ENCODE measurements at places on chromosomes 2 and 18. TPM values are rescaled to one million over a fixed set of nuclear protein-coding genes. Genes with fewer than 3 reads are reported as not detected.

DNA sequence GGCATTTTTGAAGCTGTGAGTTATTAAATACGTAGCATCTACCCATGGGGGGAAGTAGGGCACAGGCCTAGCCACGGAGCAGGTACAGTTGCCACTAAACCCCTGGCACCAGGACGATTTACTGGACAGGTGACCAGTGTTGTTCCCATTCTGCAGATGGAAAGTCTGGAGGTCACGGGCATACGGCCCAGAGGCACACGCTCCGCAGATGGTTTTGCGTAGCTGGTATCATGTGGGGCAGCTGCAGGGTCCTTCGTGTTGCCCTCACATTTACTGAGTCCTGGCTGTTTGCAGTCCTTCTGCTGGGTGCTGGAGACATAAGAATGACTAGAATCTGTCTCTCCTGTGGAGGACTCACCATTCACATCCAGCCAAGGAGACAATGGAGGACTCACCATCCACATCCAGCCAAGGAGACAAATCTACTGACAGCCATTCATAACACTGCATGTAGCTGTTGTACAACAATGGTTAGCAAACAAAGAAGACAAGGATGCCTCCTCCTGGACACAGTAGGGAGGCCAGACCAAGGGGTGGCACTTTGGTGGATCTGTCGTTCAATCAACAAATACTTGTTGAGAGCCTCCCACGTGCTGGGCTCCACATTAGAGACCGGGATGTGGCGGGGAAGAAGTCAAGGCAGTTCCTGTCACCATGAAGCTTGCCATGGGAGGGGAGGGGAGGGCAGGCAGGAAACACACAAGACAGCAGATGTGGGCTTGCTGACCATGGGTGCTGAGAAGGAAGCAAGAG is 24.9 kb downstream of the TWIST2 start:
- H3K27ac ChIP-seq = no peak overlapping the region
- H3K27me3 ChIP-seq = peaks cover 9% of the 10 kb centered on the region
- no peak for DNase-seq
- no peak overlapping the region for H3K4me3 ChIP-seq

DNA sequence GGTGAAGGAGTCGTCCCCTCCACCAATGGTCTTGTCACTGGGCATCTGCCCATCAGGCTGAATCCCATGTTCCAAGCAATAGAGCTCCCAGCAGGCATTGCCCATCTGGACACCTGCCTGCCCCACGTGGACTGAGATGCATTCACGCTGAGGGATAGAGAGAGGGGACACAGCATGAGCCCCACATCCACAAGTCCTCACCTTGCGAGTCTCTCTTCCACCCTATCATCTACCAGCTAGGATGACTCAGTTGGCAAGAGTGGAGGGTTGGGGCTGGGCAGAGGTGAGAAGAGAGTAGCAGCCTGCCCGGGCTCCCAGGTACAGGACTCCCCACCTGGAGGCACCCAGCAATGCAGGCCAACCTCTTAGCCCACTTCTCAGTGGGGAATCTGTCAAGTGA is 959 bp upstream of the TUBA4B start:
- H3K27ac ChIP-seq = peak overlapping the region; percentile 93
- H3K4me3 ChIP-seq = peak overlapping the region; percentile 89
- peaks cover 71% of the 10 kb centered on the region for H3K4me1 ChIP-seq

DNA sequence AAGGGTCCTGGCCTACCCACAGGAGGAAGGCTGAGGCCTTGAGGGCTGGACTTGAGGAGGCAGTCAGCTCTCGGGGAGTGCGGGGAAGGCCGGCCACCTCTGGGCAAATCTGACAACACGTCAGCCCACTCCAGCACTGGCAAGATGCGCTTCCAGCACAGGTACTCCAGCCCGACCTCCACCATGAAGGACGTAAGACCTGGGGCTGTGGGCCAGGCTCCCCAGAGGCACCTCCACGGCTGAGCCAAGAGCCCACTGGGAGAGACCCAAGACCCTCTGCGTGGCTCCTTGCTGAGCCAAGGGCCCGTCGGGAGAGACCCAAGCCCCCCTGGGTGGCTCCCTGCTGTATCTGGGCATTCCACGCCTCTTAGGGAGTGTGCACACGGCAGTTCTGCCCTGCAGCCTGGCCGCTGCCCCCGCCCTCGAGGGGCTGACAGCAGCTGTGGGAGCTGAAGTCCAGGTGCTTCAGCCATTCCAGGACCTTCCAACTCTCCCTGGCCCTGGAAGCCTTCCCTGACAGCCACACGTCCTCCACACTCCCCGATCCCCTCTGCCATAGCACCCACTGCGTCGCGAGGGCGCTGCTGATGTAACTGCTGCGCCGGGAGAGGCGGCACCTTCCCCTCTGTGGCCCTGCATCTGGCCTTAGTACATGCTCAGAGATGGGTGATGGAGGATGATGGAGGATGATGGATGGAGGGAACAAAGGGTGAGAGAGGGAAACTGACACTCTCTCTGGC is 50.2 kb downstream of the BIN1 start:
- H3K4me1 ChIP-seq = no peaks in the 10 kb centered on the region
- H3K27me3 ChIP-seq = no peaks in the 10 kb centered on the region
- no peak overlapping the region for H3K4me3 ChIP-seq
- H3K27ac ChIP-seq = no peak overlapping the region

The CSRNP3 gene
- total RNA-seq = not detected

- H3K27ac ChIP-seq = no peak overlapping the region
- peaks cover 7% of the 10 kb centered on the region for H3K36me3 ChIP-seq
- H3K4me1 ChIP-seq = peaks cover 54% of the 10 kb centered on the region
- no peak for DNase-seq
- H3K4me3 ChIP-seq = no peak overlapping the region
Measured at GRCh38 chr2:221568299-221568698, 3.8 kb downstream of the EPHA4 start.

- DNase-seq = no peak
- H3K4me3 ChIP-seq = no peak overlapping the region
- H3K36me3 ChIP-seq = no peaks in the 10 kb centered on the region
- no peak overlapping the region for H3K27ac ChIP-seq
Measured at GRCh38 chr2:134667541-134667940, 51.3 kb downstream of the TMEM163 start.

- no peak for DNase-seq
- H3K4me1 ChIP-seq = no peaks in the 10 kb centered on the region
- no peak overlapping the region for H3K4me3 ChIP-seq
- H3K27me3 ChIP-seq = no peaks in the 10 kb centered on the region
- no peak overlapping the region for H3K27ac ChIP-seq
Measured at GRCh38 chr2:219133976-219134375, 26.6 kb downstream of the NHEJ1 start.

DNA sequence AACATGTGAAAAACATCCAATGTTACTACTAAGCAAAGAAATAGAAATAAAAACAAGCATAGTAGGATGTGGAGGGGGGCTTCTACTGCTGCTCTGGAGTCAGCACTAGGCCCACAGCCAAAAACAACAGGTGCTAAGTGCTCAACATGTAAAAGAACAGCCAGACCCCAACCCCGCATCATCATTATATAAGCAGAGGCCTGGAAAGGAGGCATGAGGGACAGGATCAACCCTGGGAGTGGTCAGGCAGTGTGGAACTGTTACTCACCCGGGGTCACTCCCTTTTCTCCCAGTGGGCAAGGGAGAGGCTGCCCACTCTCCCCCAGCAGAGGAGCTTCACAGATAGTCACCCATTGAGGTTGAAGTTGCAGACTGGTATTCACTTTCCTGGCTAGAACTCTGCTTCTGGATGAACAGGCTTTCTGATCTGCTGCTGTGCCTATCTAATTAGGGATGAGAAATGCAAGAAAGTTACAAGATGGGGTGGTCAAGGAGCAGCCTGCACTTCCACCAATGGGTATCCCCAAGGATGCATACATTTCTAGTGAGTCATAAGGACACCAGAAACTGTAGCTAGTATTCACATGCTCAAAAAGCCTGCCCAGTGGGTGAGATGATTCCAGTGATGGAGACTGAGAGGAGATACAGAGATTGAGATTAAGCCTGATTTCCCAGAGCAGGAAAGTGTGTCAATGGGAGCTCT is 480.1 kb upstream of the TCF4 start:
- H3K4me1 ChIP-seq = no peaks in the 10 kb centered on the region
- no peak overlapping the region for H3K27ac ChIP-seq
- H3K27me3 ChIP-seq = no peaks in the 10 kb centered on the region
- H3K36me3 ChIP-seq = no peaks in the 10 kb centered on the region
- DNase-seq = no peak

DNA sequence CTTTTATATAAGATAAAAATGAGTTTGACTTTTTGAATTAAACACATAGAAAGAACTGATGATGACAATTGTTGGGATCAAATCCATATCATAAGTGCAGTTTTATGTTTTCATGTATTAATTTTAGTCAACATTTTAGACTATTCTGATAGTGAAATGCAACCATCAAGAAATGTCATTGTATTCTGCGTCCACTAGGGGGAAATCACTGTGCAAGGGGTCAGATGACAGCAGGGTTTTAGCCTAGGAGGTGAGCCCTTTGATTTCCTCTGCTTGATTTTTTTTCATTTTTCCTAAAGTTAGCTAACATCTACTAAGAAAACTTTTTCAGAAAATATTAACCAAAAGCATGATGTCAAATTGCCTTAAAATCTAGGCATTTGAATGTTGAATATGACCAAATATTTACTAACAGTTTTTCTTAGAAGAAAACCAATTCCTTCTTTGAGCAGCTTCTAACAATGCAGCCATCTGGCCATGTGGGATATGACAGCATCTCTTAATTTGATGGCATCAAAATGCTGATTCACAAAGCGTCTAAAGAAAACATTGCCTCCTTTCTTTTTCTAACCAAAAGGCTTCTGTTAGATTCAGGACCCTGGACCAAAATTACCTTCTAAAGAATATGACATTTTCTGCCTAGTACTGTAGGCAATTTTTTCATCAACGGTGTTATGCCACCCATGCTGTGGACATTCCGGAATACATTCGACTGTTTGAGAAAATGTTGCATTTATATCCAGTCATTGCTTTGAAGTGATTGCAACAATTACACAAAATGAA is 141.5 kb downstream of the SPHKAP start:
- H3K4me3 ChIP-seq = no peak overlapping the region
- no peak for DNase-seq
- no peak overlapping the region for H3K27ac ChIP-seq
- H3K27me3 ChIP-seq = no peaks in the 10 kb centered on the region

GRCh38 chr2:169683054-169683424 is 11.2 kb downstream of the CFAP210 start:
- no peak overlapping the region for H3K4me3 ChIP-seq
- peaks cover 2% of the 10 kb centered on the region for H3K27me3 ChIP-seq
- H3K27ac ChIP-seq = peak overlapping the region; percentile 78

DNA sequence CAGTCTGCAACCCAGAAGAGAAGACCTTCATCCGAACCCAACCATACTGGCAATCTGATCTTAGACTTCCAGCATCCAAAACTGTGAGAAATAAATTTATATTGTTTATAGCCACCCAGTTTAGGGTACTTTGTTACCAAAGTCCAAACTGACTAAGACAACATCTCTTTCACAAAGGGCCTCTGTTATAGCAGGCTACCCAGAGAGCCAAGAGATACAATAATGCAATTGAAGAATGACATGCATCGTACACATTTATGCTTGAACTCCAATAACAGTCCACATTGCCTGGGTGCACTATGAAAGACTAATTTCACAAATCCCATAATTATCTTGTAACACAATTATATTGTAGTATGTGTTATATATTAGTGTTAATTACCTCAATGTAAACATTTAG is 39.1 kb upstream of the ANKRD44 start:
- H3K4me1 ChIP-seq = peaks cover 18% of the 10 kb centered on the region
- H3K27ac ChIP-seq = no peak overlapping the region
- H3K36me3 ChIP-seq = no peaks in the 10 kb centered on the region
- H3K4me3 ChIP-seq = no peak overlapping the region
- H3K27me3 ChIP-seq = no peaks in the 10 kb centered on the region

The SNED1 gene
- total RNA-seq = 0.78 TPM

The FAM237A gene
- not detected for total RNA-seq

The TCF7L1 gene
- total RNA-seq = not detected

- no peaks in the 10 kb centered on the region for H3K27me3 ChIP-seq
- peaks cover 69% of the 10 kb centered on the region for H3K4me1 ChIP-seq
- peak overlapping the region; percentile 7 for H3K27ac ChIP-seq
- DNase-seq = no peak
Measured at GRCh38 chr2:101763496-101764333, 66.2 kb downstream of the MAP4K4 start.

The HOXD11 gene
- not detected for total RNA-seq

DNA sequence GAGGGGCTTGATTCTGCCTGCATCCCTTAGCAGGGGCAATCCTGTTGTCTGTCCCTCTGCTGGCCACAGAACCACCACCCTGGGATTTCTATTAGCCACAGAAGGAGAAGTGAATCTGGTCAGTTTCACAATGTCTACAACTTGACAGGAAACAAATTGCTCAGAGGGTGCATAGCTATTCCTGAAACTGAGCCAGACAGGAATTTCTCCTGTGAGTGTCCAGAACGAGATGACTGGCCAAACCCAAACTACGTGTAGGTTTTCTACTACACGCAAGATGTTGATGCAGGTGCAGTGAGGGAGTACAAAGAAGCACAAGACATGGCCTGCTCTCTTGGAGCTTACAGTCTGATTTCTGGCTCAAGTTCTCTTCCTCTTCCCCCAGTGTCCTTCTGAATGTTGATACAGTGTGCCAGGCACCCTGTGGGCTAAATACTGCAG is 201.9 kb downstream of the CLIP4 start:
- peaks cover 47% of the 10 kb centered on the region for H3K27me3 ChIP-seq
- peaks cover 33% of the 10 kb centered on the region for H3K4me1 ChIP-seq
- H3K36me3 ChIP-seq = no peaks in the 10 kb centered on the region
- H3K27ac ChIP-seq = no peak overlapping the region
- DNase-seq = no peak

The GDF7 gene
- not detected for total RNA-seq

- no peaks in the 10 kb centered on the region for H3K4me1 ChIP-seq
- no peak for DNase-seq
- H3K4me3 ChIP-seq = no peak overlapping the region
- H3K27me3 ChIP-seq = peaks cover 5% of the 10 kb centered on the region
- H3K36me3 ChIP-seq = no peaks in the 10 kb centered on the region
Measured at GRCh38 chr2:223602972-223603371, 811 bp upstream of the SCG2 start.

DNA sequence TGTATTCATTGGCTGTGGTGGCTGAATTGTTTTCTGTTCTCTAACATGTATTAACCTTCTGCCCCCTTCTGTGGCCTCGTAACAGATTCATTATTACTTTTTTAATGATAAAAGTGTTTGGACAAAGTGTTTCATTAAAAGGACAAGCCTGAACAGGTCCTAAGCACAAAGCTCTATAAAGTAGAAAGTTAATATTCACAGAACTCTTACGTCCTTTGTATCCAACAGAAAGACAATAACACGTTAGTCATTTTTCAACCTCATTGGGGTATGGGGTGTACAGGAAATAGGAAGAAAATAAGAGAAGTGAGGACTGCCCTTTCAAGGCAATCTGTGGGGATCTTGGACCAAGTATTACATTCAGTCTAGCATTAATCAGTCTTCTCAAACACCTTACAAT is 105.5 kb upstream of the RGPD4 start:
- no peaks in the 10 kb centered on the region for H3K27me3 ChIP-seq
- DNase-seq = no peak
- H3K36me3 ChIP-seq = no peaks in the 10 kb centered on the region
- no peaks in the 10 kb centered on the region for H3K4me1 ChIP-seq
- H3K4me3 ChIP-seq = no peak overlapping the region

GRCh38 chr2:15793978-15794377 is 146.4 kb upstream of the MYCN start:
- DNase-seq = no peak
- peaks cover 2% of the 10 kb centered on the region for H3K27me3 ChIP-seq
- H3K4me3 ChIP-seq = no peak overlapping the region

The DSG1 gene
- not detected for total RNA-seq

GRCh38 chr2:133004623-133005022 is 334.6 kb upstream of the LYPD1 start:
- H3K4me1 ChIP-seq = no peaks in the 10 kb centered on the region
- no peak for DNase-seq
- no peaks in the 10 kb centered on the region for H3K27me3 ChIP-seq
- H3K36me3 ChIP-seq = no peaks in the 10 kb centered on the region

Data from activated CD4-positive, alpha-beta T cell treated with anti-CD3 and anti-CD28 coated beads for 36 hours (primary cell).